HS-27A (cell line): ENCODE measurements at places on chromosomes 4 and X.

GRCh38 chr4:41504167-41504818, 33.7 kb upstream of the LIMCH1 start:
- DNase-seq = no peak

DNA sequence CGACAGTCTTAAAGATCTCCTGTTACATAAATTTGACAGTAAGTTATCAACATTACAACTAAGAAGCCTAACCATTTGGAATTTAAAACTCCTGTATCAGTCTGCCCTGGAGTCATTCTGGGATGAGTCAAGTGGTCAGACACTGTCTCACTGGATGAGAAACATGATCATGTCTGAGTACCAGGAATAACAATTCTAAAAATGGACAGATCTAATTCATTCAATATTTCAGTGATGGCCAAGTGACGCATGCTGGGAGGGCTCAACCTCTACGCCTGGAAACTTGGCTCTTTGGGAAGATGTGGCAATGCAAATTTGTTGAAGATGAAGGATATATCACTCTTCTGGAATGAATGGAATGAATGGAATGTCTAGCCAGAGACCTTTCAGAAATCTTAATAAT, 1427.2 kb downstream of the STIM2 start:
- peak; percentile 97 for DNase-seq

- no peak for DNase-seq
Measured at GRCh38 chrX:118654331-118654730, 73.1 kb upstream of the IL13RA1 start.

- no peak for DNase-seq
Measured at GRCh38 chrX:37470711-37471110, 100.8 kb upstream of the LANCL3 start.

- no peak for DNase-seq
Measured at GRCh38 chr4:142419712-142420111, 426.4 kb downstream of the INPP4B start.

DNA sequence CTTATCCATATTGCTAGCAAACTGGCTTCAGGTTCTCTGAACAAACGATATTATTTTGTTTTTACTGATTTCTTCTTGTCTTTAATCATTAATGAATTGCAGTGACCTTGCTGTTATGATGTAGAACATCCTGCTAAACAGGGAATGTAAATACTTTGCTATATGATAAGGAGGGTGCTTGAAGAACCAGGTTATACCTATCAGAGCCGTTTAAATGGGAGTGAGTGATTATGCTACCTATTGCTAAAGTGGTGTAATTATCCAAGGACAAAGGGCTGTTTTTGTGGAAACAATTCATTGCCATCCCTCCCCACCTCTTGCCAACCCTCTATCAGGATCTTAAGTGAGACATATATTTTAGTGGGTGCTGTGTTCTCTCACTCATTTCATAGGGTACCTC, 788.9 kb downstream of the RPA4 start:
- no peak for DNase-seq

GRCh38 chr4:108971473-108971872, 208.6 kb upstream of the ETNPPL start:
- DNase-seq = no peak

GRCh38 chr4:112939901-112940300, 109.6 kb upstream of the ANK2 start:
- DNase-seq = no peak

DNA sequence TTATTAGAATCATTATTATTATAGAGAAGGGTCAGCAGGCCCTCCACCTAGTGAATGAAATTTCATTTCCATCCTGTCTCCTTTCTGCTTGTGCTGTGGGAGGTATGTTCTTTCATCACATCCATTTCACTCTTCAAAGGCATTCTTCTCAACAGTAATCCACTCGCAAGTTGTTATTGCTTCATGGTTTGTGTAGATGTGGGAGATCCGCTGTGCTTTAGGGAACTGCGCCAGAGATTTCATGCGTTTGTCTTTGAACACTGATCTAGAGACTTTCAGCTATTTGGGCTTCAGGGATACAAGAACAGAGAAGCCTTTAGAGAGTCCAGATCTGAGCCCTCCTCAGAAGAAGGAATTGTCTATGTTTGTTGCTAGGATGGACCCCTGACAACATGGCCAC, 53.5 kb upstream of the PUDP start:
- no peak for DNase-seq

GRCh38 chrX:16946361-16946964, at the start of gene REPS2:
Gene REPS2 (plus strand): TSS chrX:16946658. CDS start chrX:16946862, 204 bp downstream.
- DNase-seq = no peak

DNA sequence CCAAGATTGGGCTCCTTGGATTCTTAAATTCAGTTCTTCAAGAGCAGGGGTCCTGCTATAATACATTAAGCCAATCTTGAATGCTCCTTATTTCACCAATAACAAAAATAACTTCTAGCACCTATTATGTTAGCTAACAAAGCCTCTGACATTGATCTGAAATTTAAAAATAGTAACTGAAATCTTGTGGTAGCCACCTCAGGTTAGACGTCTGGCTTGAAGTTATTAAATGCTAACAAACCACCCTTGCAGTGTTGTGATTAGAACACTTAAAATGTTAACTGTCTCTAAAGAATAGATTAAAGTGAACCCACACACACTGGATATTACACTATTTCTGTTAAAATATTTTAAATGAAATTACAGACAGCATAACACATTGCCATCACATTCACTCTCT, 49.8 kb upstream of the LGI2 start:
- no peak for DNase-seq

- no peak for DNase-seq
Measured at GRCh38 chr4:87718217-87718835, 68.2 kb downstream of the DMP1 start.

DNA sequence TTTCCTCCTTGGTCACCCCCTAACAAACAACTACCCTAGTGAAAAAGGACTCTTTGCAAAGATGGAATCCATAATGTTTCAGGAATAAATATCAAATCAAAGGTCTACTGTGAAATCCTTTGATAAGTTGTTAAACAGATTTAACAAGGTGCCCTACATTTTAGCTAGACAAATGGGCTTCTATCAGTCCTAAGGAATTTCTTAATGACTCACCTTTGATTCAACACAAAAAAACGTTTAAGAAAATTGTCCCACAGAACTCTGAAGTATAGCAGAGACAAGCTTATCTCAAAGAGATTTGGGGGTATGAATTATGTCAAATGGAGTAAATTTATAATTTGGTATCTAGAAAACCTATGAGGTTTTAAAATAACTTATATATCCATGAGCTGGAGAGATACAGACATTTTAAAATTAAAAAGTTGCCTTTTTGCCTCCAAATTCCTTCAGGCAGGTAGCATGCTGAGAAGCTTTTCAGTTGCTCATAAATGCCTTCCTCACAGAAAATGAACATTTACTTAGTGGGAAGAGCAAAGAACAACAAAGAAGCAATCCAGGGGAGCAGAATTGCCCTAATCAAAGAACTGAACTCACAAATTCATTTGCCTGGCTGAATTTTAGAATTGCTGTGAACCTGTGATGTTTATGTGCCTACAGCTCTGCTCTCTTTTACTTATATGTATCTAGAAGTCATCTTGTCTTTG, 649.3 kb downstream of the STPG2 start:
- no peak for DNase-seq

DNA sequence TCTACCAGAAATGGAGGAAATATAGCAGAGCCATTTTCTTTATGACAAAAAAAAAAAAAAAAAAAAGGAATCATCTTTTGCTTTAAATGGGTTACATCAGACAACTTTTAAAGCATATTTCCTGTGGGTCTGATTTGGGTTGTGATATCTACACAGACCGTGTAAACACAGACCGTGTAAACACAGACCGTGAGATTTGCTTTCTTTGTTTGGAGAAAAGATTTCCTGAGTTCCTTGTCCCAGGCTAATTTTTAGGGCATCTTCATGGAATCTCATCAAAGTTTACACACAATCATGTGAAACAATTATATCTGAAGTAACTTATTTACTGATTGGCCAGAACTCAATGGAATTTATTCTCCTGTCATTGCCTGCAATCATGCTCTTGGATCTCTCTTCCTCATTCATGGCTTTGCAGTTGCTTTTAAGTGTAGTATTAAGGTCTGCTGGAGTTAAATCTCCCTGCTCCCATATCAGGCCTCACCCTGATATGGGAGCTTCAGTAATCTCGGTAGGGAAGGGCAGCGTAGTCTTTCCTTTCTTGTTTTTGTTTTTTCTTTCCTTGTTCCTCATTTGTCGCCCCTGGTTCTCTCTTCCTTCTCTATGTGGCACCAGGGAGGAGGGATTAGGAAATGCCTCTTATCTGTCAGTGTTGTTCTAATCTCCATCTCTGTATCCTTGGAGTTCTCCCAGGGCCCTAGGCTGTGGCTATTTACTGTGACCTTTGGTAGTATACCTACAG, 248.6 kb upstream of the JADE1 start:
- DNase-seq = no peak

- DNase-seq = no peak
Measured at GRCh38 chrX:19857131-19857530, 30.3 kb downstream of the SH3KBP1 start.

DNA sequence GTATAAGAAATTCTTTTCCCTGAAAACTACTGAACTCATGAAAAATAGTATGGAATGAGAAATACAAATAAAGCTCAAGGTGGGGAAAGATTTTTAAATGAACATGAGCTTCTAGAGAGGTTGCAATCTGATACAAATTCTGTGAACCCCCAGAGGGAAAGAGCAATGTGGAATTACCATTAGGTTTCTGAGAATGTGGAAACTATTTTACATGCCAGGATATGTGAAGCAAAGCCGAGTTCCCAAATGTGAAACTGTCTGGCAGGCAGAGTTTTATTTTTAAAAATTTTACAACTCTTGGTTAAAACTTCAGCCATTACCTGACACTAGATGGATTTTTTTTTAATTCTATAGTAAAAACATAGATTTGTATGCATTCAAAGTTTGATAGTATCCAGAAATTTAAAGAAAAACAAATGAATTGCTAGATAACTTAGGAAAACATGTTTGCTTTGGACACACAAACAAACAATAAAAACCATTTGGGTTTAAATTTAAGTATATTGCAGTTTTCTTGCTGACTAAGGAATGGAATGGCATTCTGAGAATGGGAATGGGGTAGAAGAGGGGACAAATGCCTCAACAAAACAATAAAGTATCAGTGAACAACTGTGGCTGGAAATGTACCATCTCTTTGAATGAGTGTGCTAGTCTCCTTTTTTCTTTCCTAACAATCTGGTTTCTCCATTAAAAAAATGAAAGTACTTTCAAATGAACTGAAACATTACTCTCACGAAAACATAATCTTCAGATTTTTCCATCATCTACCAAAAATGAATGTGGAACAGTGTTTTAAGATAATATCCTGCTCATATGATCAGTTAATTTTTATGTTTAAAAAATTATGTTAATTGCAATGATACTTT, 99.6 kb downstream of the PCDH18 start:
- no peak for DNase-seq

GRCh38 chr4:118834070-118834469, 1.9 kb downstream of the SEC24D start:
- DNase-seq = no peak

DNA sequence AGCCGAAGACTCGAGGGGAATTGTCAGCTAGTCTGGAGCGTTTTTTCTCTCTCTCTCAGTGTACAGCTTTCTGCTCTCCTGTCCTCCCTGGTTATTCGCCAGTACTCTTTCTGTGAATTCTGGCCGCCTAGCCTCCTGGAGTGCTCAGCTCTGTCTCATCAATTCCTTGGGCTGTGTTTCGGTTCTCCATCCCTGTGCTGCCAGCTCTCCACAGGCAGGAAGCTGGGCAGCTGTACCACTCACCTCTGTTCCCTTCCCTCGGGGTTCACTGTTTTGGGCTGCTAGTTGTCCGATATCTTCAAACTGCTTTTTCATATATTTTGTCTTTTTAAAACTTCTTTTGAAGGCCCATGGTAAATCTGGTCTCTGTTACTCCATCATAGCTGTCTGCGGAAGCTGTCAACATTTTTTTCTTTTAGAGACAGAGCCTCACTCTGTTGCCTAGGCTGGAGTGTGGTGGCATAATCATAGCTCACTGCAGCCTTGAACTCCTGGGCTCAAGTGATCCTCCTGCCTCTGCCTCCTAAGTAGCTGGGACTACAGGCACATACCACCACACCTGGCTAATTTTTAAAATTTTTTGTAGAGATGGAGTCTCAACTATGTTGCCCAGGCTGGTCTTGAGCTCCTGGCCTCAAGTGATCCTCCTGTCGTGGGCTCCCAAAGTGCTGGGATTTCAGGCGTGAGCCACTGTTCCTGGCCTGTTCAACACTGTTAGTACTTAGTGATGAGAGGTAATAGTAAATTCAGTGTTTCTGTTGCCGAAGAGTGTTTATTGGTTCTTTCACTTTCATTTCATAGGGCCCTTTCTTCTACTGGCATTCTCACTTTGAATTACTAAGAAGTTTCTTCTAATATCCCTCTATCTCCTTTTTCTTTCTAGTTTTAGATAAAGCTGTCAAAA, 18.6 kb downstream of the ZCCHC4 start:
- DNase-seq = no peak

DNA sequence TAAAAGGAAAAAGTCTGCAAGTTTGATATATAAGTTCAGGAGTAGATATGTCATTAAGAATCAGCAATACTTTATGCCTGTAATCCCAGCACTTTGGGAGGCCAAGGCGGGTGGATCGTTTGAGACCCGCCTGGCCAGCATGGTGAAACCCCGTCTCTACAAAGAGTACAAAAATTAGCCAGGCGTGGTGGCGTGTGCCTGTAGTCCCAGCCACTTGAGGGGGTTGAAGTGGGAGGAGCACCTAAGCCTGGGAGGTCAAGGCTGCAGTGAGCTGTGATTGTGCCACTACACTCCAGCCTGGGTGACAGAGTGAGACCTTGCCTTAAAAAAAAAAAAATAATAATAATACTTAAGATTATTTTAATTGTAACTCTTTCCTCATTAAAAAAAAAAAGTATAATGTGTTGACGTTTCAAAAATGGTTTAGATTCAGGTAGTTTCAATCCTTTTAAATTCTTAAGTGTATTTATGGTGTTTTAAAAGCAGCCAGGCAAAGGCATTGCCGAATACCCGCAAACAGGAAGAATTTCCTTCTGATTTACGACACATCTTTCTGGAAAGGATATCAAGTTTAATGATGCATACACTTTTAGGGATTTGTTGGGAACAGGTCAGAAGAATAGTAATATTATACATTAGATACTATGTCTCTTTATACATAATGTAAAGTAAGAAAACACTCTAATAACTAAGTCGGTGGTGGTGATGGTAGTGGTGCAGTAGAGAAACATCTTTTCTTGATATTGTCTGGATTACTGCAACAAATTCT, 80.9 kb downstream of the KDM6A start:
- no peak for DNase-seq

DNA sequence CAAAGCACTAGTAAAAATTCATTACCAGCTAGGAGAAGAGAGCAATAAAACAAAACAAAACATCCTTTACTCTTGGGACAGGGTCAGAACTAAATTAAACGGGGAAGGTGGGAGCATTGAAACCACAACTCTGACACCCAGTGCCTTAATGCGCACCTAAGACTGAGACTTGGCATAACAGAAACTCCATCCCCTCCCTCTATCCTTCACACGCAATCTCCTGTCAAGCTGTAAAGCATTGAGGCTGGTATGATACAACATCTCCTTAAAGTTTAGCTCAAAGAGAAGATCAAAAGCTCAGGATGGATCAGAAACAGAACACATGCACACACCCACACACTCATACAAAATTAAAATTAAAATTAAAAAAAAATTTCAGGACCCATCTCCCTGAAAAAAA, 951.3 kb downstream of the STIM2 start:
- DNase-seq = no peak

- DNase-seq = no peak
Measured at GRCh38 chr4:185836241-185837084, 24.5 kb upstream of the SORBS2 start.

GRCh38 chrX:17511556-17511955, 136.6 kb downstream of the NHS start:
- DNase-seq = no peak
